Activated CD4-positive, alpha-beta T cell treated with anti-CD3 and anti-CD28 coated beads for 4 hours (primary cell): ENCODE measurements at places on chromosomes 11 and 22.
A peak's percentile ranks its signal among the peaks of the same experiment; 100 is the strongest.

DNA sequence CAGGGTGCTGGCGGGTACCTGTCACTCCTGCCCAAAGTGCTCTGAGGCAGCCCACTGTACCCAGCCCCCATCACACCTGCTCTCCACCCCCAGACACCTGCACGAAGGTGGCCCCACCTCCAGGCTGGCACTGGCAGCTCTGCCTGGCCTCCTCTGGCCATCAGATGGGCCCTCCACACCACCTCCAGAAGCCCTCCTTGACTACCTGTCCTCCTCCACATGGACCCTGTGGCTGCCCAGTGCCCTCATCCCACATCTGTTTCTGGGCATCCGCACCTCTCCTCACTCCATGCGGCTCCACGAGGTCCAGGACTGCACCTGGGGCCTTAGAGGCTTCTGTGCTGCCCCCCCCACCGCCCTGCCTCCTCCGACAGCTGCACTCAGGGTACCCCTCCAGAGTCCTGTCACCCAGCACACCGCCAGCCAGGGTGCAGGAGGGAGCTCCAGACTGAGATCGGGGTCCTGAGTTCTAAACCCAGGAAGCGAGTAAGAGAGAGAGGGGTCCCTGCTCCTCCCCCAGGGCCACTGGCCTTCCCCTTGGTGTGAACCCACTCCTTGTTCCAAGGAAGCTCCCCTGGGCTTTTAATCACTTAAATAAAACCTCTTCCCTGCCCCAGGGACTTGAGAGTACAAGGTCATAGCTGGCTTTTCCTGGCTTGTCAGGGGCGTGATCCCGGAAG is 1.7 kb downstream of the CTSD start:
- no peak for DNase-seq

DNA sequence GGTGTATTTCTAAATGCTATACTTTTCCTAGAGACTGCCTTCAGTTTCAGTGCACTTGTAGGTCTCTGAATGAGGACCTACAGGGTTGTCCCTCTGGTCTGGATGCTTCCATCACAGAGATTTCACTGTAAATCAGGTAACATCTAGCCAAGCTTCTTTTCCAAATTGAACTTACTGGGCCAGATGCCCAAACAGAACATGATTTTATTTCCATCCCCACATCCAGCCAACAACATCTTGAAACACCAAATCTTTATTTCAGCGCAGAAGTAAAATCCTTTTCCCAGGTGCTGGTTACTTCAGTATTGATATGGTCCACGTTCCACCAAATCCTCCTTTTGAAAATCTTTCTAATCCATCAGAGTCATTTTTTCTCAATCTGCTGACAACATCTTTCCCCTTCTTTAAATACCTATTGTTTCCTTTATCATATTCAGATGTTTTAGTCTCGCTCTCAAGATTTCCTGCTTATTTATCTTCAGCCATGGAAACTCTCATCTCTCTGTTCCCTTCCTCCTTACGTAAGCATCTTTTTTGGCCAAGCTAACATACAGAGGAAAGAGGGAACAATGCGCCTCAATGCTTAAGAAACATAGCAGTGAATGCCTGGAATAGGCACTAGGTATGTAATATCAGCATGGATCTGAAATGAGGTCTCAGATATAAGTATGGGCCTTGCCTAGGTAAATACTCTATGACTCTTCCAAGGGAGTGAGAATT is 201.2 kb upstream of the MTNR1B start:
- no peak for DNase-seq

GRCh38 chr11:130476922-130477491 is 28.6 kb downstream of the ADAMTS15 start:
- no peak for DNase-seq

GRCh38 chr11:112724496-112724790 is 236.8 kb upstream of the NCAM1 start:
- DNase-seq = no peak

DNA sequence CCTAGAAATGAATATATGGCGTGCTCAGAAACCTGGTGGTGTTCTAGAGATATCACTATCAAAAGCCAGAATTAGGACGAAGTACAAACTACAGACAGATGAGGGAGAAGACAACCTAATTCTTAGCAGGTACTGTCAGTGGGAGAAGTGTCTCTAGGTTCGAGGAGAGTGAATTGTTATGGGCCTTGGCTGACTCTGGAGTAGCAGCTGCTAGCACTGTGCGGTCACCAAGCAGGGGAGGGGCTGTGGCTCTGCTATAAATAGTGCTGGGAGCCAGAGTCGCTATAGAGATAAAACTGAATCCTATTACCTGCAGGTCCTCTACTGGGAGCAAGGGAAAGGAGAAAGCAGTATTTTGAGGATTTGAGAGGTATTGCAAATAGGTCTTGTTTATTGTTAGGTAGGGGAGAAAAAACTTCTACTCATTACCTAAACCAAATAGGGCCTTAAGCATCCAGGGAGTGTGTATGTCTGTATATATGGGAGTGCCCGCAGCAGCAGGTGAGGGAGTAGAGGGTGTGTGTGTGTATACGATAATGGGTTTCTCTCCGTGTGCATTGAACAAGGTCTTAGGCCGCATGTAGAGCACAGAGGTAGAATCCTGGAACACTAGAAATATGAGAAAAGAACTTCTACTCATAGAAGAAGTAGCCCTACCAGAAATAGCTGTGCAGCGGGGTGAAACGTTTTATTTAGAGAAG is 2.2 kb downstream of the MADD start:
- DNase-seq = no peak

GRCh38 chr11:72575533-72576242 is 98.5 kb downstream of the PDE2A start:
- DNase-seq = no peak

DNA sequence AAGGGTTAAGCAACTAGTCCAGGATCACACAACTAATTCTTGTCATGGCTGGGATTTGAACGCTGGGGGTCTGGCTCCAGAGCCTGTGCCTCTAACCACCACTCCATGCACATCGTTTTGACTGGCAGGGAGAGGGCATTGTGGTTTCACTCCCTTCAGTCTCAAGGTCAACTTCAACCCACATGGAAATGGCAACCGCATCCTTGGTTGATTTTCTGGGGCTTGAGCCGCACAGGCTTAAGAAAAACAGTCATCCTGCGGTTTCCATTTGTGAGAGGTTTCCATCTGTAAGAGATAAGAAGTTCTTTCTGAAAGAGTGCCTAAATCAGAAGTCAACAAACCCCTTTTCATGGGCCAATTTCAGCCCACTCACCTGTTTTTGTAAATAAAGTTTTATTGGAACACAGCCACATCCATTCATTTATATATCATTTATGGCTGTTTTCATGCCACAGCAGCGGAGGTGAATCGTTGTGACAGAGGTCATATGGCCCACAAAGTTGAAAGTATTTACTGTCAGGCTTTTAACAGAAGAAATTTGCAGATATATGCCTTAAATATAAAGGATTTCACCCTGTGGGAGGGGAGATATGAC is 65.7 kb downstream of the SGSM1 start:
- no peak for DNase-seq

DNA sequence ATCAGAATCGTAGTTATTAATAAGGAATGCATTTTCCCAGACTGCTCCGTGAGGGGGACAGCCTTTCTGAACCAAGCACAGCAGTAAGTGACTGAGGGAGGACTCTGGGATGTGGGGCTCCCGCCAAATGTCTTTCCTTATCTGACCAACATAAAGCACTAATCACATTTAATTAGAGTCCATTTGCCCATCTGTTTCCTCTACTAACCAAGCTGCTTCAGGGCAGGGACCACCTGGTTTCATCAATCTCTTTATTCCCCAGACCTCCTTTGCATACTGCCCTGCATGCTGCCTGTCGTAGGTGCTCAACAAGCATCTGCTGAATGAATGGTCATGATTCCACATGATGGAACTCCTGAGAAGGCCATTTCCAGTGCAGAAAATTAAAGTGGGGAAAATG is 29.4 kb downstream of the SMCO4 start:
- no peak for DNase-seq

GRCh38 chr22:29343313-29343805 is 27.9 kb upstream of the RASL10A start:
- no peak for DNase-seq

- DNase-seq = no peak
These were observed 134.7 kb downstream of the PAX6 start for GRCh38 chr11:31676280-31676982.

DNA sequence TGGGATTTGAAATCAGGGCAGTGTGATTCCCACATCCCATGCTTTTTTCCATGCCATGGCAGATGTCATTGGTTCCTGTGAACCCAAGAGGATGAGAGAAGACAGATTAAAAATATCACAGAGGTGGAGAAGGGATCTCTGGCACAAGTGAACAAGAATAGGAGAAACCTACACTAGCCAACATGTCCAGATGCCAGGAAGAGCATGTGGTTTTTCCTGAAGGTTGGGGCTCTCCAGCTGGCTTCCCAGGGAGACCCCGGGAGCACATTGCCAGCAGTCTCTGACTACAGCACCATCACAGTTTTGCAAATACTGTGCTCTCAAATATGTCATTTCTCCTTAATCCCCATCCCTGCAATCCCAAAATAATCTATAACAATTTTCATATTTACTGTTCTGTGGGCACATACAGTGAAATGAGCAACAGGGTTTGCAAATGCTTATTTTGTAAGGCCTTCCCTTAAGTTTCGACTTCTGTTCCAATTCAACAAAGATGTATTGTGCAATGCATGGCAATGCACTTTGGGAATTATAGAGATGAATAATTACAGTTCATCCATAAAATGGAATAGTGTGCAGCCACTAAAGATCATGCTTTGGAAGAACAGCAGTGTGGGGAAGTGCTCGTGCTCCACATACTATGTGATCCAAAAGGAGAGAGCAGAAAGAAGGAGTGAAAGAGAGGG is 4.8 kb downstream of the ANKK1 start:
- DNase-seq = no peak

DNA sequence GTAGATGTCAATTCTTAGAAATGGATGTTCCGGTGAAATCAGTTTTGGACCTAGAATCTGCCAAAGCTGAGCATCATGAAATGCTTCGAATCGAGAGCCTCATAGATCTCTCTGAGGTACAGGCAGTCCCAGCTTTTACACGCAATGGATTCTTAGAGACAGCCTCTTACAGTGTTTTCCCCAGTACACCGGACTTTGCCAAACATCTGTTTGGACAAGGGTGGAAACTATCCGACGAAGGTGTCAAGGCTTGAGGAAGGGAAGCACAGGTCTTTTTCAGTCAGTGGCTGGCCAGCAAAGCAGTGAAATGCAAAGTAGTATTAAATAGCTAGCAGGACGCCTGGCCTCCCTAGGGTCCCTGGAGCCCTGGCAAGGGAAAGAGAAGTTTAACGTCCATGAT is 4.9 kb downstream of the GRK3 start:
- DNase-seq = no peak

- DNase-seq = peak; percentile 32
These were observed 1.0 kb downstream of the SUN2 start for GRCh38 chr22:38754751-38755154.

DNA sequence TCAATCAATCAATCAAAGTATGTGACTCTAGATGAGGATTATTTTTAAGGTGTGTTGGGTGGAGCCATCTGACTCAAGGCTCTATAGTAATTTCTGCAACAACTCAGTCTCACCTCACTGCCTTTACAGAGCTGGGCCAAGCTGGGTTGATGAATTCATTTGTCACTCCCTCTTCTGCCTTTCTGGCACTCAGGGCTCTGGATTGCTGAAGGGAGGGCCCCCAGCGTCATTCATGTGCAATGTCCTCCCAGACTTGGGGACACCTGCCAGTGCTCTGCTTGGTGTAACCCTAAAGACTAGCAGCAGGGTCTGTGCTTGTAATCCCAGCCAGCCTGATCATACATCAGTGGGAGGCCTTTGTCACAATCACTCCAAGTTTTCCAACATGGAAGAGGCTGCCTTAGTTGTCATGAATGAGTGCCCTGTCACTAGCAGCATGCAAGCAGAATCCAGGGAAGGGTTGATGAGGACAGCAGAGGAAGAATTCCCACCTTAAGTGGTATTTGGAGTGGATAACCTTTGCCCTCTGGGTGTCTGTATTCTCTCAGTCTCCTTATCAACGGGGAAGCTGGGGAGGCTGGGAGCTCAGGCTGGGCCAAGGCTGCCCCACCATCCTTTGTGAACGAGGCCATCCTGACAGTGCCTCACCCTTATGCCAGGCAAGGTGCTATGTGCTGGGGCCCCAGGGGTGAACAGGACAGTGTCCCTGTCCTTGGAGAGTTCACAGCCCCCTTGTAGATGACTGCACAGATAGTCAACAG is 2.0 kb upstream of the TP53I11 start:
- no peak for DNase-seq

- DNase-seq = no peak
These were observed 162.6 kb upstream of the CCDC179 start for GRCh38 chr11:23022854-23023253.

- no peak for DNase-seq
These were observed 101.5 kb upstream of the NNMT start for GRCh38 chr11:114194702-114195101.

DNA sequence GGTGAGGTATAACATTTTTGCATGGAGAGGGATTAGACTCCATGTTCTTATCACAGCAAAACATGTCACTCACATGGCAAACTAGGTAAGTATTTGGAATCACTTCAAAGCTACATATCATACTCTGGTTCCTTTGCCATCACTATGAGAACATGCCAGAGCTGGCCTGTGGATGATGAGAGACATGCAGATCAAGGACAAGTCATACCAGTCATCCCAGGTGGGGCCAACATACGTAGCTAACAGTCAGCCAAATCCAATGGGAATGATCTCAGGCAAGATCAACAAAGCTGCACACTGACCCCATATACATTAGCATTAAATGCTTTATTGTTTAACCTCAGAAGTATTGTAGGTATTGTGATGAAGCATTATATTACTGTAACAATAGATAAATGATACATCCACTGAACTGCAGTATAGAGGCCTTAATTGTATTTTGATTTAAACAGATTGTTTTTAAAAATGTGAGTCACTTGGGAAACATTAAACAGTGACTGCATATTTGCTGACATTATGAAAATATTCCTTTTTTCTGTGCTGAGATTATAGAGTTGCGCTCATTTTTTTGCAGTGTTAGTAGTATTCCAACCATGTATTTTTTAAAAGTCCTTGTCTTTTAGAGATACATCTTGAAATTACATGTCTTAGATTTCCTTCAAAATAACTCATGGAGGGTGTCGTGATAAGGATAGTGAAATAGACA is 37.3 kb upstream of the ARL14EP start:
- no peak for DNase-seq

DNA sequence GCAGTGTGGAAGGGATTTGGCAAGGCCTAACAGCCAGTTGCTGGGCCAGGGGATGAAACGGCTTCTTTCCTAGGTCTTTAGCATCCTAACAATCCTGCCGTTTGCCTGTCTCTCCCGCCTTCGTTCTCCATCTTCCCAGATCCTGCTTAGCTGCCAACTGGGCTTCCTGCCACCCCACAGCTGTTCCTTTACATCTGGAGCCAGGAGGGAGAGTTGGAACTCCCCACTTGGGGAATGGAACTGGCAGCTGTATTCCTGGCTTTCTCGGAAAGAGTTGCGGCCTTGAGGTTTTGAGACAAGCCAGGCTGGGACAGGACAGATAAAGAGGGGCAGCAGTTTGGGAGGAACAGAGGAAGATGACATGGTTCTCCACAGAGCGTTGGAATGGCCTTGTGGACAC is 59.6 kb downstream of the ST3GAL4 start:
- no peak for DNase-seq
